Tibial artery (tissue), 4 donors: ENCODE measurements at places on chromosomes 7 and 10.

DNA sequence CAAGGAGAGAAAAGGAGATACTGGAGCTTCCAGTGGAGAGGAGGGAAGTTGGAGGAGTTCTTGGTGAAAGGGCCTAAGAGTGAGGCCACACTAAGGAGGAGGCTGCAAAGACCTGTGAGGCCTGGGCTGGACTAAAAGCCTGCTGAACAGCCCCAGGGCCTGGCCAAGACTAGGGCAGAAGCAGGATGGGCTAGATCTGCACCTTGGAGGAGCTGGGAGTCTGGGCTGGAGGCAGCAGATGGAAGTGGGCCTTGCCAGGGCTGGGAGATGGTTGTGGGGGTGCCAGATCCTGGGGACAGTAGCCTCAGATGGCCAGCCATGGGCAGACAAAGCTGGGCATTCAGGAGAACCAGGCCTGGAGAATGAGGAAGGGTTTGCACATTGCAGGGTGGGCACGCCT is 6.5 kb upstream of the PURB start:
- DNase-seq = no peak

GRCh38 chr10:71176661-71177060 is 35.7 kb upstream of the UNC5B start:
- DNase-seq = no peak

- no peak for DNase-seq
Observed at GRCh38 chr7:77565917-77566316, 28.8 kb downstream of the PTPN12 start.

- no peak for DNase-seq
Observed at GRCh38 chr7:22732556-22733126, 5.6 kb downstream of the IL6 start.

DNA sequence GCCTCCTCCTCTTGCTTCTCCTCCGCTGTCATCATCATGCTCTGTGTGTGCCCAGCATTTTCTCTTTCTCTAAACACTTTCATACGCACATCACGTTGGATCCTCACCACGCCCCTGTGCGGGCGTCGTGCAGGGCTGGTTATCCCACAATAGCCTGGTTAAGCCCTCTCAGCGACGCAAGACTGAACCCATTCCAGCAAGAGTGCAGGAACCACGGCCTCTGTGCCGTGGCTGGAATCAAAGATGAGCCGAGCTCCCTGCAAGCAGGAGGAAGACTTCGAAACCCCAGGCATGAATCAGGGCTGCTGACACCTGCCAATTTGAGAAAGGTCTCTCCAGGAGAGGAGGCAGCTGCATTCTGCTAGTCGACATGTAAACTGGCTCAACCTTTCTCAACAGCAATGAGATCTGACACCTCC is 74.8 kb upstream of the FOXK1 start:
- no peak for DNase-seq

DNA sequence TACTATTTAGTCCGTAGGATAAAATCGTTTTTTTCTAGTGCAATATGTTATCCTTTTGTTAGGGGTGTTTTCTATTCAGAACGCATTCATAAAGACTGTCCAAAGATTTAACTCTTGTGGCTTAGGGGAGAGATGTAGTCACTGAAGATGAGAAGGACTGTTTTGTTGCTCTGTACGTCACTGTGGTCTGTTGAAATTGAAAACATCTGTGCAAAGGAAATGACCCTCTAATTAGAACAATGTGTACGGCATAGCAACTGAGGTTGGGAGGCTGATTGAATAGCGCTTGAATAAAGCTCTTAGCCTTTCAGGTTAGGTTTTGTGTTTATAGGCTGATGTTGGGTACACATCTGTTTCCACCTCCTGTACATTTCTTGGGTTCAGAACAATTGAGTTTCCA is 453.4 kb upstream of the AKR1E2 start:
- DNase-seq = no peak

DNA sequence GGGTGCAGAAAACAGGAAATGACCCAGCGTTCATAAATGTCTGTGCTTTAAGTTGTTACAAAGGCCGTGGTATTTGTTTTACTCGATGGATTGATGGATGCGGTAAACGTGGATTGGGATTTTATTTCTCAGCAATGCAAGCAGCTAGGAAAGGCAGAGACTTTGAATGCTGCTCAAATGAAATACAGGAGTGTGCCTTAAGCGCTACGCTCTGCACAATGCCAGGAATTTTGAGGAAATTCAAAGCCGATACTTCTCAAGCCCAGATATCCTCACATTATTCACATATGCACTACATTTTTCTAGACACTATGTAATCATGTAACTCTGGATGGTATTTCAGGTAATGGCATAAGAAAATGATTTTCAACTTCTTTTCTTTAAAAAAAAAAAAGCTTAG is 514.3 kb upstream of the ADARB2 start:
- no peak for DNase-seq

DNA sequence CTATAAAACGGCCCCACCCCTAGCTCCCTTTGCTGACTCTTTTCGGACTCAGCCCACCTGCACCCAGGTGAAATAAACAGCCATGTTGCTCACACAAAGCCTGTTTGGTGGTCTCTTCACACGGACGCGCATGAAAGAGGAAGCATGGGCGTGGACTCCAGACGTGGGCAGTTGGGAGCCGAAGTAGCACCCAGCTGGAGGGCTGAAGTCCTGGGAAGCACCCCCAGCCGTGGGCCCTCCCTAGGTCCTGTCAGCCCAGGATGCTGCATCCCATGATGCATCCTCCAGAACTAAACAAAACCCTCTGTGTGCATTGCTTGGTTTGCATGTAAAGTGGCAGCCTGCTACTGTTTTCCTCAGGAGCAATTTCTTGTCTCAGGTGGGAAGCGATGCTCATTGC is 62.1 kb upstream of the CFAP46 start:
- DNase-seq = no peak

DNA sequence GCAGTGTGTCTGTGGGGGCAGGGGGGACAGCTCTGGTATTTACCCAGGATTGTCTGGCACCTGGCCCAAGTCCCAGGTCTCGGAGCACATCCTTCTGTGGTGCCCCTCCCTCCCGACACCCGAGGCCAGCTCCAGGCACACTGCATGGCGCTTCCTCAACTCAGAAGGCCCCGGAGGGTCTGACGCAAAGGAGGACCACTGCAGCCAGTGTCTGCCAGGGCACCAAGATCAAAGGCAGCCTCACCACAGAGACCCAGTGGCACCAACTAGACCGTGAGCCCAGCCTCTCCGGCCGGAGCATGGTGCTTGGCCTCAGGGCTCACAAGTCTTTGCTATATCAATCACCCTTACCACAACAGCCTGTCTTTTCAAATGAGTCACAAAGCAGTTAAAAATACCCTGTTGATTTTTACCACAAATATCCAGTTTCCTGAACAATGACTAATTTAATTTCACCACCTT is 99.3 kb upstream of the DDC start:
- DNase-seq = no peak

GRCh38 chr10:116763440-116763839 is 21.1 kb upstream of the HSPA12A start:
- no peak for DNase-seq

DNA sequence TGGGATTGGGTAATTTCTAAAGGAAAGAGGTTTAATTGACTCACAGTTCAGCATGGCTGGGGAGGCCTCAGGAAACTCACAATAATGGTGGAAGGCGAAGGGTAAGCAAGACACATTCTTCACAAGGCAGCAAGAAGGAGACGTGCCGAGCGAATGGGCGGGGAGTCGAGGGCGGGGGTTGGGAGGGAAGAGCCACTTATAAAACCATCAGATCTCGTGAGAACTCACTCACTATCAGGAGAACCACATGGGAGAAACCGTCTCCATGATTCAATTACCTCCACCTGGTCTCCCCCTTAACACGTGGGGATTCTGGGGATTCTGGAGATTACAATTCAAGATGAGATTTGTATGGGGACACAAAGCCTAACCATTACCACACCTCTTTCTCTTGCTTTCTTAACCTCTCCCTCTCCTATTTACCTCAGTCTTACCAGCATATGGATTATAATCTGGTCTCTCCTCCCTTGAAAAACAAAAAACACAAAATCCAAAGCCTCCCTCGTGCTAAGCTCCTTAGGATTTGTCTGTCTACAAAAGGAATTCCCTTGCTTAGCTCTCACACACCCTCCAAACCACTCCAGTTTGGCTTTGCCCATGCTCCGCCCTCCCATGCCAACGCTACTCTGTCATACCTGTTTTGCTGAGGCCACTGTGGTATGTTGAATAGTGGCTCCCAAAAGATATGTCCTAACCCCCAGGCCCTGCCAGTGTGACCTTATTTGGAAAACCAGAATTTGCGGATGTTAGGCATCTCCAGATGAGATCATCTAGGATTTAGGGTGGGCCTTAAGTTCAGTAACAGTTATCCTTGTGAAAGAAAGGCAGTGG is 19.6 kb upstream of the EFCAB10 start:
- no peak for DNase-seq

DNA sequence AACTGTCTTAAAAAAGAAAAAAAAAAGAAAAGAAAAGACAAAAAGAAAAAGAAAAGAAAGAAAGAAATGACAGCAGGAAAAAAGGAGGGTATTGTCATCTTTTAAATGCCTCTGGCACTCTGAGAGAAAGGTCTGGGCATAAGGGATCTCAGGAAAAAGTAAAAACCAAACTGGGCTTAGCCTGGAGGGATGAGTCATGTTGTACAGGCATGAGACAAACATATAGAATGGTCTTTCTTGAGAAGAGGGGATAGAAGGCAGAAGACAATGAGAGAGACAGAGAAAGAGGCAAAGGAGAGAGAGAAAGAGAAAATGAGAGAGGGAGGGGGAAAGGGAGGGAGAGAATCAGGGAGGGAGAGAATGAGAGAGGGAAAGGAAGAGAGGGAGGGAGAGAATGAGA is 32.3 kb upstream of the KCNMA1 start:
- no peak for DNase-seq

DNA sequence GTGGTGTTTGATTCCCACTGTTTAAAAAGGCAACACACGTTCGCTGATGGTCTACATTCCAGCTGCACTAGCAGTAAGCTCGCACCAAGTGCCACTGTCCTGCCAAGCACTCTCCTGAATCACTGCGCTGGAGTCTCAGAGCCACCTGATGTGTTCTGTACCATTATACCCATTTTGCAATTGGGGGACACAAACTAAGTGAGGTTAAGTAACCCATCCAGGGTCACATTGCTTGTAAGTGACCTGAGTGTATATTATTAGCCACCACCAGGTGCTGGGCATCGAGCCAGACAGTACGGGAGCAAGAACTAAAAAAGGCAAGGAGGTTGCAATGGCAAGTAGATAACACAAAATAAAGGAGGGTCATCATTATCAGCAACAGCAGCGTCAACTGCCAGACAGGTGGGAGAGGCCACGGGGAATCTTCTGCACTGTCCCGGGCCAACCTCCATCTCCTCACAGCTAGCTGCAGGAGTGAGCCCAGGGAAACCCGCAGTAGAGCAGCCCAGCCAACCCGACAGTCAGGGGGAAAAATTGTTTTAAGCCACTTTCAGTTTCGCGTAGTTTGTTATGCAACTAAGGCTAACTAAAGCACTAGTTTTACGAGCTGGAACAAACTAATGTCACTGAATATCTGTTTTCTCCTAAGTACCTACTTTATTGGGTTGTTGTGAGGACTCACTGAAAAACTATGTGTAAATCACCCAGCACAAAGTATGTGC is 712 bp upstream of the CPVL start:
- DNase-seq = no peak

DNA sequence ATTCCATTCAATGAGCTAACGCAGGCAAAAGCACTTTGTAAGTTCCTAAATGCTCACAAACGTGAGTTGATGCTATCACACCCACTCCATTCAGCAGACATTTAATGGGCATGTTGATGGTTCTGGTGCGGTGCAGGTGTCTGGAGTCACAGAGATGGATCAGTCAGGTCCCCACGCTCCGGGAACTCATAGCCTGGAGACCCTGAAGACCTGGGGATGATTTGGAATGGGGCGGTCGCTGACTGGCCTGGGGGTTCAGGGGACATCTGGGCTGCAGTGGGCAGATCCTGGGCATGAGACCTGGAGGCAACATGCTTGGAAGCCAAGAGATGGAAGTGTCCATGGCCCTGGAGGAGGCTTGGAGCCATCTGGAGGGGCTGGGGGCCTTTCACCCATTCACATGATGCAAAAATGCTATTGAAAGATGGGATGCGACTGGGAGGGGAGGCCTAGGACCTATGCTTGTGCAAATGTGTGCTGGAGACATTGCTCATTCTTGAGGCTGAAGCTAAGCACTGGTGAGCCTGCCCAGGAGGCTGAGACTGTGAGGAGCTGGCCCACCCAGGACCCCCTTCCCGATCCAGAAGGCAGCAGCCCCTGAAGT is 522.6 kb downstream of the GLRX3 start:
- no peak for DNase-seq

GRCh38 chr7:139035586-139036353 is at the start of gene ZC3HAV1L:
Gene ZC3HAV1L (minus strand): TSS chr7:139036042. CDS start chr7:139036017, 25 bp downstream.
- peak; percentile 33 for DNase-seq

DNA sequence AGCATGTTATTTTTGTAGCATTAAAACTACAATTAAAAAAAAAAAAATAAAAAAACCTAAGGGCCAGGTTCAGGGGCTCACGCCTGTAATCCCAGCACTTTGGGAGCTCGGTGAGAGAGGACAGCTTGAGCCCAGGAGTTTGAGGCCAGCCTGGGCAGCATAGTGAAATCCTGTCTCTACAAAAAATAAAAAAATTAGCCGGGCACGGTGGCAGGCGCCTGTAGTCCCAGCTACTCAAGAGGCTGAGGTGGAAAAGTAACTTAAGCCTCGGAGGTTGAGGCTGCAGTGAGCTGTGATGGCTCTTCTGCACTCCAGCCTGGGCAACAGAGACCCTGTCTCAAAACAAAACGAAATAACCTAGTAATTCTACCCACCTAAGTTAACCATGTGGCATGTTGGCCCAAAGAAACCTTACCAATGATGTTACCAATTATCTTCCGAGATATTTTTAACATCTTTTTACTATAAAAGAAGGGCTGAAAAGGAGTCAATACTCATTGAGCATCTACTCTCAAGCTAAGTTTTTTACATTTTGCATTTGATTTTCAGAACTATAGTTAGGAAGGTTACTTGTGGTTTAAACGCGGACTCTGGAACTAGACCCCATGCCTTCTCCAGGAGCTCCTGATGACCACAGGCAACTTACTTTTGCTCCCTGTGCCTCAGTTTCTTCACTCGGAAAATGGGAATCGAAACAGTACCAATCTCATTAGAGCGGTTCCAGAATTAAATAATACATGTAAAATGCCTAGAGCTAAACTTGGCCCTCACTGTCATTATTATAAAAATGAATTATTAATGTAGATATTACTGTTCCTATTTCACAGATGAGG is 1.4 kb downstream of the ITGB1 start:
- DNase-seq = no peak

GRCh38 chr7:32564542-32564941 is 69.3 kb downstream of the AVL9 start:
- DNase-seq = no peak

DNA sequence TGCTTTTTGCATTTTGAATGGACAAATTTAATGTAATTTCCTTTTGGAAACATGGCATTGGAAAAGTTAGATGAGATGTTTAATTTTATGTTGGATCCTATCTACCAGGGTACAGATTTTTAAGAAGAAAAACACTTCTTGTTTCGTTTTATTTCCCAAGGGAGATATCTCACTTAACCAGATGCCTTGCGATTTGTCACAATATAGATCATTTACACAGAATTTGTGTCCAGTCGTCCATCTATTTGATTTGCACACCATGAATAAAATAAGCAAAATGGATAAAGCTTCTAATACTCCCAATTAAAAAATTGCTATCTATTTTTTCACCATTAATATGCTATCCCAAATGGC is 25.7 kb downstream of the HDAC9 start:
- DNase-seq = no peak
